HepG2 (cell line): ENCODE measurements at places on chromosomes 13 and 19. TPM values are rescaled to one million over a fixed set of nuclear protein-coding genes. Genes with fewer than 3 reads are reported as not detected.

ATXN8OS gene
- total RNA-seq: not detected in 2 replicates

ZNF575 gene
- 0.27 TPM in 1 of 2 replicates, not detected in the other for total RNA-seq

TTYH1 gene
- total RNA-seq: 10.6 and 19.9 TPM in 2 replicates

CASP14 gene
- total RNA-seq: not detected in 2 replicates

CYP2S1 gene
- 0.09 TPM in 1 of 2 replicates, not detected in the other for total RNA-seq

FGF21 gene
- not detected in 2 replicates for total RNA-seq

NLRP9 gene
- total RNA-seq: not detected in 2 replicates

KLK3 gene
- total RNA-seq: not detected in 2 replicates

SIGLEC5 gene
- total RNA-seq: not detected in 2 replicates

PEAK3 gene
- total RNA-seq: not detected in 2 replicates

TLE6 gene
- 0.24 and 0.28 TPM in 2 replicates for total RNA-seq

ABCA7 gene
- total RNA-seq: 1.3 and 4.4 TPM in 2 replicates

SLAIN1 gene
- total RNA-seq: 4.5 and 4.8 TPM in 2 replicates

CFAP97D2 gene
- not detected in 2 replicates for total RNA-seq

HPN gene
- 23.9 and 46.7 TPM in 2 replicates for total RNA-seq

GPR42 gene
- total RNA-seq: not detected in 2 replicates

GPR108 gene
- total RNA-seq: 24.1 and 36.4 TPM in 2 replicates

ZNF526 gene
- 8.4 and 8.5 TPM in 2 replicates for total RNA-seq

TSHZ3 gene
- total RNA-seq: not detected in 2 replicates

- DNase-seq: no peak
Measured at GRCh38 chr13:40318366-40318765, 348.1 kb downstream of the FOXO1 start.

DNA sequence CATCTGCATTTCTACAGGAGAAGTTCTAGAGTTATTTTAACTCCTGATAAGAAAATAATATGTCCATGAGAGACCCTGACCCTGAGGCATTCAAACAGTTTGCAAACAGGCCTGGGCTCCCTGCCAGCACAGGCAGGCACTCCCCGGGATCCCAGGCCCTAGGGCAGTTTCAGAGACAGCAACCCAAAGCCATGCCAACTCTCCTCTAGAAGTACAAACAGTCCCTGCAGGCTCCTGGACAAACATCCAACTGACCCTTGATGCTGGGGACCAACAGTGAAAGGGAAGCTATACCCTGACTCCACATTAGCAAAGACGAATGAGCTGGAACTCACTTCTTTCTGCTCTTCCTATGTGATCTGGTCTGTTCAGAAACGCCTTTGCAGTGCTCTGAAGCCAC lies 44.8 kb downstream of the CCDC70 start:
- peak; percentile 18 for DNase-seq

GRCh38 chr13:101111894-101112293 lies 304.4 kb downstream of the NALCN start:
- DNase-seq: no peak

GRCh38 chr13:84985860-84986259 lies 813.4 kb downstream of the SLITRK6 start:
- DNase-seq: no peak

DNA sequence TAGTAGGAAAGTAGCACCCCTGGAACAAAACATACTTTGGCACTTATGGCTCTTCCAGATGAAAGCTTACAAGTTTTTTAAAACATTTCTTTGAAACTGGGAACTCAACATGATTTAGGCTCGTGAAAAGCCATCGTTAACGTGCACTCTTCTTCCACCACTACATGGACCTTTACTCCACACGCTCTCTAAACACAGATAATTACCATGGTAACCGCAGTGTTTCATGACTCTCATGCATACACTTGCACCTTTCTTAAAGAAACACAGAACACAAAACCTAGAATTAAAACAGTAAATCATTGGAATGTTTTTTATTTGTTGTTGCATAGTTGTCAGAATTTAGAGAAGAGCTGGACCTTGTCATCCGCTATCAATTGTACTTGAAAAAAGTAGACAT lies 154.3 kb downstream of the FGF9 start:
- DNase-seq: peak; percentile 54

DNA sequence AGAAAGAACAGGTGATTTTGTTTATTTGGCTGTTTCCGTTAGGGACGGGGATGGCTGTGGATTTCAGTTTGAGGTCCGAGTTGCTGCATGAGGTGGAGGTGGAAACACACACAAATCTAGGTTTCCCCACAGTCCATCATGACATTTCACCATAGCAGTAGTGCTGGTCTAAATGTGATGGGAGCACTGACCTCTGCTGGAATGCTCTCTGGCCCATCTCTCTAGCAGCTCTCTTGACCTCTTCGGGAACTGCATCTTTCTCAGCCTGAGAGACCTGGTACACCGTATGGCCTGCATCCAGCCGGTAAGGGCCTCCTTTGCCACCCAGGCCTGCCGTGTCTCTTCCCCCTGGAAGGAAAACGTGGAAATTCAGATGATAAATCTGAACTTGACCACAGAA lies 154.0 kb downstream of the RGCC start:
- no peak for DNase-seq

GRCh38 chr13:114261328-114261965 lies 20.0 kb upstream of the UPF3A start:
- no peak for DNase-seq

GRCh38 chr19:5832061-5832460 lies 7.4 kb downstream of the FUT6 start:
- no peak for DNase-seq

GRCh38 chr13:103525530-103525929 lies 459.3 kb upstream of the SLC10A2 start:
- DNase-seq: no peak

- DNase-seq: no peak
Measured at GRCh38 chr19:46204008-46204407, 25.5 kb upstream of the IGFL1 start.

DNA sequence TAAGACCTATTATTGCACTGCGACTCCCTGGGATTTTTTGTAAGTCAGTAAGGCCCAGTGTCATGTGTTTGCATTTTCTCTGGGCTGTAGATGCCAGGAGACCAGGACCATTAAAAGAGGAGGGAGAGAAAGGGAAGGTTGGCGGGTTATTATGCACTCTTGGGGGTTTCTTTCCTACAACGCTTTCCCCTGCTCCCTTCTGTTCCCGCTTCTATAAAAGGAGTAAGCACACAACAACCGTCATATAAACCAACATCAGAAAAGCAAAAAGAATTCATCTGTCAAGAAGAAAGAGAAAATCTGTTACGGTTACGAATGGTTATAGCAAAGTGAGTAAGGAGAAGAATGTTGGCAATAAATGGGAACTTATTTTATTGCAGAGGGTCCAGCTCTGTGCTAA lies 541.8 kb downstream of the IRS2 start:
- DNase-seq: no peak

GRCh38 chr13:114059428-114059827 lies 73.0 kb downstream of the RASA3 start:
- no peak for DNase-seq

- no peak for DNase-seq
Measured at GRCh38 chr19:10612499-10613119, 12.7 kb upstream of the SLC44A2 start.

DNA sequence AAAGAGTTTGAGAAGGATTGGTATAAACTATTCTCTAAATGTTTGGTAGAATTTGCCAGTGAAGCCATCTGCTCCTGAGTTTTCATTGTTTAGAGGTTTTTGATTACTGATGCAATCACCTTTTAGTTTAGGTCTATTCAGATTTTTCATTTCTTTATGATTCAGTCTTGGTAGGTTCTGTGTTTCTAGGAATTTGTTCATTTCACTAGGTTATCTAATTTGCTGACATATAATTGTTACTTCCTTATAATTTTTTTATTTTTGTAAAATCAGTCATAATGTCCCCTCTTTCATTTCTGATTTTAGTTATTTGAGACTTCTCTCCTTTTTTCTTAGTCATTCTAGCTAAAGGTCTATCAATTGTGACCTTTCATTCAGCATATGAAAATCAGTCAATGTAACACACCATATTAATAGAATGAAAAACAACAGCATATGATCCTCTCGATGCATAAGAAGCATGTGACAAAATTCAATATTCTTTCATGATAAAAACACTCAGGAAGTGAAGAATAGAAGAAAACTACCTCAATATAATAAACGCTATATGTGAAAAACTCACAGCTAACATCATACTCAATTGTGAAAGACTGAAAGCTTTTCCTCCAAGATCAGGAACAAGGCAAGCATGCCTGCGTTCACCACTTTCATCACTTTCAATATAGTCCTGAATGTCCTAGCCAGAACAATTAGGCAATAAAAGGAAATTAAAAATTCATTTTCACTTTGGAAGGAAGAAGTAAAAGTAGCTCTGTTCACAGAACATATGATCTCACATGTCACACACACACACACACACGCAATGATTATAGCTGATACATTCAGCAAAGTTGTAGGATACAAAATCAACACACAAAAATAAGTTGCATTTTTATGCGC lies 149.1 kb downstream of the COG6 start:
- no peak for DNase-seq

GRCh38 chr13:37453246-37453645 lies 145.3 kb downstream of the POSTN start:
- DNase-seq: no peak
